ENCODE measurements at places on chromosomes 5 and 9.
A peak's percentile ranks its signal among the peaks of the same experiment; 100 is the strongest.

DNA sequence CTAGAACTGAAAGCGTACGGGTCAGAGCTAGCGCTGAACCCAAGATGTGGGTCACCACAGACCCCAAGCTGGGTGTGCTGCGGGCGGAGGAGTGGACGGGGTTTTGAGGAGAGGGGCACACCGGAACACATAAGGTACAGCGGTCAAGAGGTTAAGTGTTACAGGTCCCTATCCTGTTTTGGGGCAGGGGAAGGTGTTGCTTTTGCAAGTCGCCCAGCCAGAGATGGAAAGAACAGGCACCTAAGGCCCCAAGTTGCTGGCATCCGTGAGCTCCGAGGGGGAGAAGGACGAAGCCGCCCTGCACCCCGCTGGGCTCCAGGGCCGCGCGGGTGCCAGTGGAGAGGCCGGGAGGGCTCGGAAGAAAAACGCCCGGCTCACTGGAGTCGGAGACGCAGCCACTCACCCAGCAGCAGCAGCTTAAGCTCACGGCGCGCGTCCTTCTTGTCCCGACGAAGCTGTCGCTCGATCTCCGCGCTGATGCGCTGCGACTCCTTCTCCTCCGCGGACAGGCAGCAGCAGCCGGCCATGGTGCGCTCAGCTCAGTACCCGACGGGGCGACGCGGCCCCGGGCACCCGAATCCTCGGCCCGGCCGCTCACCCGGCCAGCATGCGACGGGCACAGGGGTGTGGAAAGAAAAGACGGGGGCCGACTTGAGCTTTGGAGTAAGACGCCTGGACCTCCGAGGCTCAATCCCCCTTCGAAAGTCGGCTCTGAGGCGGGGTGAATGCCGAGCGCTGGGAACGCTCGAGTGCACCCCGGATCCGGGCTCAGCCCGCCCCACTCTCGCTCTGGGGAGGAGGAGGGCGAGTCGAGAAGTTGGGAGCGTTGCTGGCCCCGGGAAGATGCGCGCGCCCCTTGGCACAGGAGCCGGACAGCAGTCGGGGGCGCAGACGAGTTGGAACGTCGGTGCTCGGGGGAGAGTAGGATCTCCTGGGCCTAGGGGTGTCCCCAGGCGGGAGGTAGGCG is 572 bp downstream of the GNA14 start:
- DNase-seq: no peak

GRCh38 chr5:77200663-77201062 is 9.8 kb upstream of the PDE8B start:
- no peak for DNase-seq

DNA sequence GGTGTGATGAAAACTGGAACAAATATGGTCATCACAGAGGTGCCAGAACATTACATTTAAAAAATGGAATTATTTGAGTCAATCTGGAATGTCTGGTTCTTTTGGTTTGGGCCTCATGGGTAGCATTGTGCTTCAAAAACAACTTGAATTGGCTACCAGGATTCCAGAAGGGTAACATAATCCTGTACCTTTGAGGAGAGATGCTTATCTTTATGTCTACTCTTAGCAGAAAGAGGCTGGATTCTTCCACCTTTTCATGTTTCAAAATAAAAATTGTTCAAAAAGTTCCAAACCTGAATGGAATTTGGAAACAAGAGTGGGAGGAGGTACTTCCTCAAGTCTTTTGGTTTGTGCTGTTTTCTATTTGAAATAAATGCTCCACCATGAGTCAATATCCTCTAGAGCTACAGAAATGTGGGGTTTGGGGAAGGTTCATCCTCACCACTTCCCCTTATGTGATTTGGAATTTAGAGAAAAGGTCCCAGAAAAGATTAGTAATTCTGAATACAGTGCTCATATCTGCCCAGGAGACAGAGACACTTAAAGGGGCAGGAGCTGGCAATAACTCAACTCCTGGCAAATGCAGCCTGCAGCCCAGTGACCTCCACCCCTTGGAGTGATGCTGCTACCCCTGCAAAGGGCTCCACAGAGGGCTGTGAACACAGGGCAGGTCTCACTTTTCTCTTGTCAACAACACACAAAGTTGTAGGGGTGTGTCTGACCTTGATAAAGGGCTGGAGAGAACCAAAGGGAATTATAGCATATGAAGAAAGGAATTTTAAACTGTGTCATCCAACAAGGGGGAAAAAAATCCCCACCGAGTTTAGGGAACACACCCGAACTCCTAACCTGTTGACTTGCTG is 272.8 kb downstream of the CWC27 start:
- no peak for DNase-seq

GRCh38 chr5:1113805-1114586 is 2.1 kb upstream of the SLC12A7 start:
- DNase-seq: no peak

DNA sequence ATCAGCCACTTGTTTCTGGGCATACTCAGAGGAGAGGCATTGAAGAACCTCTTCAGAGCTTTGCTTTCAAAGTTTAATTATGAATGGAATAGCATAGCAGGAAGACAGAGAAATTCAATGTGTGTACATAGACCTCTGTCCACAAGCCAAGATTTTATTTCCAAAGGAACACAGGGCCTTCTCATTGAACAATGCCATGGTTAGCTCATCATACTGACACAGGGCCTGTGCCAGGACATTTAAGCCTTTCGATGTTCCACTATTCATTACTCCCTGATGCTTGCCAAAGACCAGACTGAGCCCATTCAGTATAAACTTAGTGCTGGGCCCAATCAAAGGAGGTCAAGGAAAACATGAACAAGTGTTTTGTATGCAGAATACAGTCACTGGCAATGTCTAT is 280.8 kb downstream of the FBXL17 start:
- DNase-seq: no peak

DNA sequence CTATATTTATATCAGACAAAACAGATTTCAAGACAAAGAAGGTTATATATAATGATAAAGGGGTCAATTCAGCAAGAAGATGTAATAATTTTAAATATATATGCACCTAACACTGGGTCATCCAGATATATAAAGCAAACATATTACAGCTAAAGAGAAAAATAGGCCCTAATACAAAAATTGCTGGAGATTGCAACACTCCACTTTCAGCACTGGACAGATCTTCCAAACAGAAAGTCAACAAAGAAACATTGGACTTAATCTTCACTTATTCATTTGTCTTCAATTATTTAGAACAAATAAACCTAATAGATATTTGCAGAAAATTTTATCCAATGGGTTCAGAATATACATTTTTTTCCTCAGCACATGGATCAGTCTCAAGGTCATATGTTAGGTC is 45.8 kb downstream of the MEIKIN start:
- no peak for DNase-seq

DNA sequence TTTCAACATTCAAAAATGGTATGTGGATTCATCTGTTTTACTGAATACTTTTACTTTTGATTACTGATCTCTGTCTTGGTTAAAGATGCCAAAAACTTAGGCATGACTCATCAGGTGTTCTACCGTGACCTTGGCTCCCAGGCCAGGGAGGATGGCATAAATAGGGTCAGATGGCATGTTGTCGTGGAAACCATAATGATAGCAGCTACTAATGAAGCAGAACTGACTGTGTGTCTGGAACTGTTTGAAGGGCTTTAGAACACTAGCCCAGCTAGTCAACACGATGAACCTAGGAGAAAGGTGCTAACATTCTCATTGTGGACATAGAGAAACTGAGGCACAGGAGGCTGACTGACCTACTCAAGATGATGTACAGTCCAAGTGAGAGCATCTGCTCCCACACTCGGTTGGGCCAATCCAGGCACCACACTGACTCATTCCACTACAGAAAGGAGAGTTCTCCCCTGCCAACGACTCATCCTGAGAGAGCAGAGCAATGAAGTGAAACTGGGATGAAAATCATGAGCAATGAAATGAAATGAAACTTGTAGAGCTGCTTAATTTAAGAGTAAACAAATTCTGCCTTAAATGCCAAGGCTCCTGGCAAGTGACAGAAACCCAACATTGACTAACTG is 116.0 kb downstream of the TENT4A start:
- peak; percentile 10 for DNase-seq

DNA sequence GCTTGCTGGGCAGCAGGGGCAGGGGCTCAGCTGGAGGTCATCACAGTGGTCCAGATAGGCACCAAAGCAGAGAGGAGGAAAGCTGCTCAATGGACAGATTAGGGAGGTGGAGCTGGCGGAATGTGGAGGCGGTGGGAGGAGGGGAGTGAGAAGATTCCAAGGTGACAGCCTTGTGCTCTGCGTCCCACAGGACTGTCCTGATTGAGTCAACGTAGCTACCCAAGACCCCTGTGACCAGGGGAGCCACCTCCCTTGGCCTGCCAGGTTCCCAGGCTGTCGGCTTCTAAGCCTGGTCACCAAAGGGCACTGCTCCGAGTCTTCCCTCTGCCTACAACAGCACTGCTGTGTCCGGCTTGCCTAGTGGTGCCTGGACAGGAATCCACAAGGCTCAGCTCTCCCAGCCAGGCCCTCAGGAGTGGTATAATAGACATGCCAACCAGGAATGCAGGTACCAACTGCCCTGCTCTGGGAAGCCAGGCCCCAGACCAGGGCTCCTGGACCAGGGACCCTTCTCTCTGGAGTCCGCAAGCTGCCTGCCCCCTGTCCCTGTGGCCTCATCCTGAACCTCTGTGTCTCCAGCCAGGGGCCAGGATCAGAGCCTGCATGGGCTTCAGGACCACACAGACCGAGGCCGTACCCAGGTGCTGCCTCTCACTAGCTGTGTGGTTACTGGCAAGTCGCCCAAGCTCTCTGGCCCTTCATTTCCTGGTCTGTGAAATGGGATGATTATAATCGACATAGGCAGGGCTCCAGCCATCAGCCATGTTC is 67.9 kb downstream of the STK10 start:
- DNase-seq: no peak

DNA sequence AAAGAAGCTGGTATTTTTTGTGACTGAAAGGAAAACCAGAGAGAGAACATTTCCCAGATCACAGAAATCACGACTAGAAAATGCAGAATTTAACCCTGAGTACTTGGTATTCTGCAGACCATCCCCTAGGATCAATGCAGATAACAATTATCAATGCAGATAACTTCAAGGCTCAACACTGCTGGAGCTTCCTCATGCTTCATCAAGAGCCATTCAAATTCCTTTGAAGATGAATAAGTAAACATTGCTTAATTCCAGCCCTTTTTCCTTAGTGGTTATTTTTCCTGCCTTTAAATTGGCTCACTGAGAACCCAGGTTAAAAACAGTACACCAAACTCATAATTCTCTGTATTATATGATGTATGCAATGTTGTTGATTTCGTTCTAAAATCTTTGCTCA is 370.1 kb upstream of the TLE4 start:
- DNase-seq: no peak

- no peak for DNase-seq
Measured at GRCh38 chr5:150575745-150576448, 64.6 kb upstream of the SYNPO start.

DNA sequence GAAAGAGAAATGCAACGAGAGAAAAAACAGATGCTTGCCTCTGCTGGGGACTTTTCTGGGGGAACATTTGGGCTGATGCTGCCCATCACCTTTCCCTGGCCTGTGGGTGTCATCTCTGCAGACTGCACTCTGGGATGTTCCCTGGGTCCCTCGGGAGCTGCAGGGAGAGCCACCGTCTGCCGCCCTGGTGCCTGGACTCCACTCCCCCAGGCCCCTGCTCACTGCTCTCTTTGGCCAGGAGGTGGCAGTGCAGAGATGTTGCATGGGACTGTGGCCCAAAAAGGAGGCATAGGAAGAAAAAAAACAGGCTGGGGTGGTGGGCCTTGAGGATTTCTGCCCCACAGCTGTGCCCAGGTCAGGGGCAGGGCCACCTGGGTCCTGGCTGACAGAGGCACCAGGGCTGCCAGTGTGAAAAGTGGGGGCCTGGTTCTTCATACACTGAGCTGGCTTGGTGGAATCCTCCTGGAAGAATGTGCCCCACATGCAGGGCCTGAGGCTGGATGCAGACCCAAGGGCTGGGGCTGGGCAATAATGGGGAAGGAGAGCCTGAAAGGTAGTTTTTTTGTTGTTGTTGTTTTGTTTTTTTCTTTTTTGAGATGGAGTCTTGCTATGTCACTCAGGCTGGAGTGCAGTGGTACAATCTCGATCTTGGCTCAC is 353.6 kb downstream of the SLIT3 start:
- no peak for DNase-seq

DNA sequence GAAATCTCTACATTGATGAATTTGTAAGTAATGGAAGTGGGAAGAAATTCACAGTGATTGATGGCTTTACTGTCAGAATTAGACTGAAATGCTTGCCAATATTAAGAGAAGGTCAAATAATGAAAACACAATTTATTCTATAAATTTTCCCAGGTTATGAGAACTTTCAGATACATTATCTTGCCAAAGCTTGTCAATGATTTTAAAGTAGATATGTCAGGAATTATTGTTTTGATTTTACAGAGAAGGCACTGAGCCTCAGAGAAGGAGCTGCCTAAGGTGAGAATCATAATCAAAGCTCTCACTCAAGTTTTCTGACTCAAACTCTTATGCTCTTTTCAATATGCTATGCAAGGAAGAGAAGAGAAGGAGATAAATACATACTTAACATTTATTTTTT is 564.0 kb upstream of the RGMB start:
- no peak for DNase-seq

DNA sequence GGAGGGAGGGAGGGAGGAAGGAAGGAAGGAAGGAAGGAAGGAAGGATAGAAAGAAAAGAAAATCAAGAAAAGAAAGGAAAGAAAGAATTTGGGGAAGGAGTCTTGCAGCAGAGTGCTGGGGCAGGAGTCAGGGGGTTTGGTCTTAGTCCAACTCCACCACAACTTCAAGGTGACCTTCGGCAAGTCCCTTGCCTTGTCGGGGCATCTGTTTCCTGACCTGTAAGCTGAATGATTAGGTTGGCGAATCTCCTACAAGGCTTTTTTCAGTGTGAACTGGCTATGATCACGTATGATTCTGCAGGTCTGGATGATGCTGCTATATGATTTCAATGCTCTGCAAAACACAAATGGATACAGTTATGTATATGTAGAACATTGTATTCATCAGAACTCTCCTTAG is 20.1 kb downstream of the SMIM23 start:
- DNase-seq: no peak

DNA sequence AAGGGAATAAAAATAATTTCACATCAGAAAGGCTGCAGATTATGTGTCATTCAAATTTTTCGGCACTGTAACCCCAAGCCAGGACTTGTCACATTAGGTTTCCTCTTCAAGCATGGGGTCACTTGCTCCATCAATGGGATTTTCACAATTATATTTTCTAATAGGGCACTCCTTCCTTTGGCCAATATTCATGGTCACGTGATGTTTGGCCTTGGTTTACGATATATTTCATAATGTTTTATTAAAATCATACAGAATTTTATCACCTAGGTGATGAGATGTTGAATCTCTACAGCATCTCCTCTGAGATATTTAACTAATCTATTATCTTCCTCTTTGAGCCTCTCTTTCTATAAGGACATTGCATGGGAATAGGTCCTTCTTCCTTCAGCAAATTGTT is 523.5 kb upstream of the SEMA6A start:
- DNase-seq: no peak

DNA sequence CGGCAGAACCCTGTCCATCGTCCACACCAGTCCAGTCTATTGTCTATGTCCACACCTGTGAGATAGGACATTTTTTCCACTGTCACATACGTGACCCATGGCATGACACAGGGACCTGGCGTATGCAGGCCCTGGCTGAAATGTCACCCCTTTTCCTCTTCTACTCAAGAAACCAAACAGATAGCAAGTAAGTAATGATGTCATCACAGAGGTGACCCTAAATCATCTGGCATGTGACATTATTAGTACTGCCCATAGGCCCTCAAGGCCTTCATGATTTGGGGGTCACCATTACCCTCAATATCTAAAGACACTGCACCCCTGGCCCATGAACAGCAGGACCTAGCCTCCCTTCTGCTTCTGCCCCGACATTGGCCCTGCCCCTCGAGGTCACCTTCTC is 88.3 kb downstream of the LHX2 start:
- no peak for DNase-seq

- no peak for DNase-seq
Measured at GRCh38 chr5:10671041-10672008, 89.7 kb downstream of the DAP start.
